Hair follicle dermal papilla cell (primary cell): ENCODE measurements at places on chromosomes 6 and 20. TPM values are rescaled to one million over a fixed set of nuclear protein-coding genes. Genes with fewer than 3 reads are reported as not detected.

The CEP162 gene
- total RNA-seq = 9.8 and 10.1 TPM in 2 replicates

The RUNX2 gene
- total RNA-seq = 18.9 and 27.4 TPM in 2 replicates

The TTLL9 gene
- not detected in 2 replicates for total RNA-seq

The HLA-DQB1 gene
- 0.12 and 0.16 TPM in 2 replicates for total RNA-seq

The BEND3 gene
- 3.0 and 3.9 TPM in 2 replicates for total RNA-seq

The RBM24 gene
- 1.7 and 3.1 TPM in 2 replicates for total RNA-seq

The CPXM1 gene
- 0.65 and 0.73 TPM in 2 replicates for total RNA-seq

The RBPJL gene
- total RNA-seq = not detected in 2 replicates

The SMIM8 gene
- total RNA-seq = 4.6 and 8.0 TPM in 2 replicates

The TOX2 gene
- total RNA-seq = 1.3 and 1.5 TPM in 2 replicates

The TGM2 gene
- 24.3 and 26.8 TPM in 2 replicates for total RNA-seq

The ECT2L gene
- total RNA-seq = not detected in 2 replicates

The FANCE gene
- 7.5 and 9.6 TPM in 2 replicates for total RNA-seq

The MRPS10 gene
- 34.9 and 35.8 TPM in 2 replicates for total RNA-seq

The LRRC73 gene
- total RNA-seq = 0.16 and 0.61 TPM in 2 replicates
